ENCODE measurements at places on chromosomes 6 and 20.

GRCh38 chr6:147711476-147711875, 203.0 kb downstream of the SAMD5 start:
- no peak for DNase-seq

DNA sequence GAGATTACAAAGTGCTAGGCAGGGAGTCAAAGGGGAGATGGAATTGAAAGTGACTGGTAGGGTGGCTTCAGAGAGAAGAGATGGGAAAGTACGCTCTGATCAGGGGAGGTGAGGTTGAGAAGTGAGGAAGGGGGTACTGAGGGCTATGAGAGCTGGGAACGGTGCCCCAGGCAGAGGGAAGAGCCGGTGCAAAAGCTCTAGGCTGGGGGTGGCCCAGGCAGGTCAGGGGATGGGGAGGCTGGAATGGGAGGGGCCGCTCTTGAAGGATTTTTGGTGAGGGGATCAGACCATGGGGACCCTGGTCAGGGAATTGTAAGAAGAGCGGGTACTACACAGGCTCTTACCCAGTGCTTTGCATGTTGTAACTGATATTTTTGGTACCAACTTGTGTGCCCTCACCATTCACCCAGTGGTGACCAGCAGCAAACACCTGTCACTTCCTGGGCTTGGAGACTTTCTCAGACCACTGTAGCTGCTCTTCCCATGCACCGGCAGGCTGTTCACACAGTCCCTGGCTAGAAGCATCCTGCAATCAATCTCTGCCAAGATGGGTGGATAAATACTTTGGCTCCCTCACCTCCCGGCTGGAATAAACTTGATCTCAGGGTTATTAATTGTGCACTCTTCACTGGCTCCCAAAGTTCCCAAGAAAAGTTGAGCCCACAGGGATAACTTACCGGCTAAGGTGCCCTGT, 24.0 kb downstream of the PCK1 start:
- no peak for DNase-seq

DNA sequence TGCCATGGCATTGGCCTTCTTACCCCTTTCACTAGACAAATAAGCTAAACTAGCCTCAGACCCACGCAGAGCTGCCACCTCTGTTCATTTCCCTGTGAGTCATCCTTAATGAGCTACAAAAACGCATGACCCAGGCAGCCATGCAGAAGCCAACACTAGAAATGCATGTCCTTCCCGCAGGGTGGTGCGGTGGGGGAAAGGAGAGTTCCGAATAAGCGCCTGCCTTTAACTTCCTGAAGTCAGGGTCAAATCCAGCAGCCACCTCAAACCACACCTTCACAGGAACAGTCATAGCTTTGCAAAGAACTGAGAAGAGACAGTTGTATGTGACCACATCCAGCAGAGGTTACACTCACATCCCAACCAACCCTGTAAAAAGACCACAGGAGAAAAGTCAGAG, 40.4 kb downstream of the IRF4 start:
- no peak for DNase-seq

DNA sequence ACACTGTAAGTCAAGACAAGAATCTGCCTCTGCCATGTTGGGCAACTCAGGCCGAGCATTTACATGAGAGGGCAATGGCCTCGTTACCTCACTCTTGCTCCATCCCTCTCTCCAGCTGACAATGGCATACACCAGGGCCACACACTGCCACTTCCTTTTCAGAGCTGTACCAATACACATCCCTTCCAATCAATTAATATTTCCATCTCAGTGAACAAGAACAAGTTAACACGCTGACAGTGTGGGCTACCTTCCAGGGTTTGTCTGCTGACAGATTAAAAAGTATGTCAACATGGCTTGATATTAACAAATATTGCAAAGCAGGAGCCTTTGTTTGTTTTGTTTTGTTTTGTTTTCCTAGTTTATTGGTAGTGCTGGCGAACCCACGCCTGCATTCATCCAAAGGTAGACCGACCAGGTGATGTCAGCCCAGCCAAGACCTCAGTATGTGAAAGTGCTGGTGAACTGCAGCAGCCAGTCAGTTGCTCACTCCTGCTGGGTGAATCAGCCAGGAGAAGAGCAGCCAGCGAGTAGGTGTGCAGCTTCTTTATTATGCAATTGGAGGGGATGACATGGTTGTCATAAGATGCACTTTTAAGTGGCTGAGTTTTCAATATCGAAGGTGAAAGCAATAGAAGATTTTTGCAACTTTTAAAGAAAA, 487.3 kb upstream of the JARID2 start:
- no peak for DNase-seq

GRCh38 chr6:7960848-7961247, 50.3 kb upstream of the TXNDC5 start:
- DNase-seq = no peak

GRCh38 chr6:158910484-158911440, 89.2 kb downstream of the RSPH3 start:
- DNase-seq = no peak

GRCh38 chr6:47785182-47785581, 3.4 kb downstream of the OPN5 start:
- DNase-seq = no peak

DNA sequence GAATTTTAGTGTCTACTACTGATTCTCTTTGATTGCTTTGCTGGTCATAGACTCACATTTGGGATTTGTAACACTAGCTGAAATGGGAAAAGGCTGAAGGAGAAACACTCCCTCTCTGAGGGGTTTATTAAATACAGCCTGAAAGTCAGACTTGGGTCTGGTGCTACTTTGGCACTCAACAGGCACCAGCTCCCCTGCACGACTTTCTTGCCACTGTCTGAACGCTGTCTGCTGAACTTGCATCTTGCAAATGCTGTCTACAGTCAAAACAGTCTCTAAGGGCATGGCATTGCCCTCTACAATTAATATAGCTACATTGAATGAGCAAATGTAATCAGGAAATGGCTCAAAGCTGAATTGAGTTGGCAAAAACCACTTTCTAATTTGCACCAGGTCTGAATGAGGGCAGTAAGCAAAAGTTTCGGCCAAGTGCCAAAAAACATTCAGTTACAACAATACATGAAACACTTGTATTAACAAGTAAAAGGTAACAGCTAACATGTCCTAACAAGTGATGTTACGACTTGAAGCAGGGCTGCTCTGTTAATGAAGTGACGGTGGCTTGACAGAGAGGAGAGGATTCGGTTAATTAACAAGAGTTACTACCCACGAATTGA, 119.5 kb downstream of the FOXC1 start:
- no peak for DNase-seq

DNA sequence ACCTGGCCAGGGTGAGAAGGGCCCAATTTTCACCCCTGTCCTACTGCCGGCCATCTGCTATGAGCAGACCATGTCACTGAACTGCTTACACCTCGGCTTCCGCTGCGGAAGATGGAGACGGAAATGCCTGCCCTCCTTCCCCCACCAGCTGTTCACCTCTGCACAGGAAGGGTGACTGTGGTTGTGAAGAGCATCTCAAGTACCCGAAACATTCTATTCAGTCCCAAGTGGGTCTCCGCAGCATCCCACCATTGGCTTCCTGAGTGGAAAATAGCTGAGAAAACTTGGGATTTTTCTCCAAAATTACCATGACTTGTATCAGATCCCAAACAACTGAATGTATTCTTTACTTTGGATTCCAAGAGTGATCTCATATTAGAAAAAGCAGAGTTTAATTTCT, 16.1 kb downstream of the DOK5 start:
- no peak for DNase-seq

DNA sequence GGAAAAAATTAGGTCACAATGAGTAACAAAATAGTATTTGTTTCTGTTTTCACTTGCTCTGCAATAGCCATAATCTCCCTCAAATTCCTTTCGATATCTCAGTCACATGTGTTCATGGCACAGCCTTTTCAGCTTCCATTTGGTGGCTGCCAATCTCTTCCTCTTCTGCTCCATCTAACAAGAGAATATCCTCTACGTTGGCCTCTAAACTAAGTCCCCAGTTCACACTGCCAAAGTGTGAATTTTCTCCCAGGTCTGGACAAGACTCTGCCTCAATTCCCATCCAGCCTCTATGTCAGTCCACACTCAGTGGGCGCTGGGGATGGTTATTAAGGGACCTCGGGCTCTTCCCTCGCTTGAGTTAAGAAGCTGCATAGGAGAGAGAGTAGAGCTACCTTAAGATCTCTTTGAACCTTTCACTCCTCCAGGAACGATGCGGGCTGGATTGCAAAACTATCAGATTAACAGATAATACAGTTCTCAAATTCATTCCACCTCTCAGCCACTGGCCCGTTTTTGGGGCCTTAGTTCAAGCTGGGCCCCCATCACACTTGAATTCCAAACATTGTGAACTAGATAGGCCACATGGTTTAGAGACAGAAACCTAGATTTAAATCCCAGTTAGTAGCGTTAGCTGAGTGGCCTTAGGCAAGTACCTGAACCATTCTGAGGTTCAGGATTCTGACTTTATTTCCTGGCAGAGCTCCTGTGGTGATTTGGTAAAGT, 250.2 kb upstream of the QKI start:
- no peak for DNase-seq

Data from NCI-H226 (cell line).